ENCODE measurements at places on chromosomes 1 and 21.

GRCh38 chr1:57591842-57592241 lies 168.0 kb upstream of the DAB1 start:
- no peak for DNase-seq

GRCh38 chr1:48726557-48727215 lies 50.0 kb downstream of the BEND5 start:
- DNase-seq = no peak

- no peak for DNase-seq
These were observed 23.4 kb downstream of the GORAB start for GRCh38 chr1:170555370-170555769.

DNA sequence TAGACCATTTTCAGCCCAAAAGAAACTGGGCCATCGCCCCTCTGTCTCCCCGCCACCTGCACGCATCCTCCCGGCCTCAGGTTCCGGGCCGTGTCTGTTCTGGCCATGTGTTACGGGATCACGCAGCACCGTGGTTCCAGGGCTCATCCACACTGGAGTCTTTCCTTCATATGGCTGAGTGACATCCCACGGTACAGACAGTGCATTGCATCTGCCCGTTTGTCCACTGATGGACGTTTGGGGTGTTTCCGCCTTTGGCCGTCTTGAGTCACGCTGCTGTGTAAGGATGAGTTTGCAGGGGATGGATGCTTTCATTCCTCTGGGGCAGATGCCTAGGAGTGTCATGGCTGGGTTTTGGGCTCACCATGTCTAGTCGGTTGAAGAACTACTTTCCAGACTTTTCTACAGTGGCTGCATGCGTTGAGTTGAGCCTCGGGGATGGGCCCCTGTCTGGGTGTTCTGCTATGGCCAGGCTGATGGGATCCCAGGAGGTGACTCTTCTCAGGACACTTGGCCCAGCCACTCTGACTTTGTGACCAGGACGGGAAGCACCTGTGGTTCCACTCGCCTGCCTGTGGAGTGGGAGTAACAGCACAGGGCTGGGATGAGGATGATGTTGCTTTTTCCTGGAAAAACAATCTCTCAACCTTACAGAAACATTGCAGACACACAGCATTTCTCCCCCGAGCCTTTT lies 16.8 kb downstream of the RRP1 start:
- no peak for DNase-seq

- no peak for DNase-seq
These were observed 4.9 kb upstream of the NPL start for GRCh38 chr1:182784556-182785171.

GRCh38 chr1:59436637-59437036 lies 139.7 kb downstream of the FGGY start:
- no peak for DNase-seq

DNA sequence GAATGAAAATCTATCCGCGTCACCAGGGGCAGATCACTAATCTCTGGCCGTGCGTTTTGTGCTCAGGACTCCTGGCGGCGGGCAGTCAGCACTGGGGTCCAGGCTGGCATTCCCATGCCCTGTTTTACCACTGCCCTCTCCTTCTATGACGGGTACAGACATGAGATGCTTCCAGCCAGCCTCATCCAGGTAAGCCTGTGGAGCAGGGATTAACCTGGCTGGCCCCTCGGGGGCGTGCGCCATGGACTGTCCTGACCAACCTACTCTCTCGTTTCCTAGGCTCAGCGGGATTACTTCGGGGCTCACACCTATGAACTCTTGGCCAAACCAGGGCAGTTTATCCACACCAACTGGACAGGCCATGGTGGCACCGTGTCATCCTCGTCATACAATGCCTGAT lies 10.9 kb upstream of the CENPS start:
- DNase-seq = no peak

GRCh38 chr1:73662526-73662925 lies 535.5 kb downstream of the LRRIQ3 start:
- no peak for DNase-seq

GRCh38 chr1:39105061-39105840 lies 79.1 kb downstream of the NDUFS5 start:
- DNase-seq = peak; percentile 82

GRCh38 chr1:223425550-223425949 lies 32.3 kb downstream of the CCDC185 start:
- no peak for DNase-seq

GRCh38 chr1:220791285-220791684 lies 4.6 kb downstream of the MTARC1 start:
- peak; percentile 50 for DNase-seq

DNA sequence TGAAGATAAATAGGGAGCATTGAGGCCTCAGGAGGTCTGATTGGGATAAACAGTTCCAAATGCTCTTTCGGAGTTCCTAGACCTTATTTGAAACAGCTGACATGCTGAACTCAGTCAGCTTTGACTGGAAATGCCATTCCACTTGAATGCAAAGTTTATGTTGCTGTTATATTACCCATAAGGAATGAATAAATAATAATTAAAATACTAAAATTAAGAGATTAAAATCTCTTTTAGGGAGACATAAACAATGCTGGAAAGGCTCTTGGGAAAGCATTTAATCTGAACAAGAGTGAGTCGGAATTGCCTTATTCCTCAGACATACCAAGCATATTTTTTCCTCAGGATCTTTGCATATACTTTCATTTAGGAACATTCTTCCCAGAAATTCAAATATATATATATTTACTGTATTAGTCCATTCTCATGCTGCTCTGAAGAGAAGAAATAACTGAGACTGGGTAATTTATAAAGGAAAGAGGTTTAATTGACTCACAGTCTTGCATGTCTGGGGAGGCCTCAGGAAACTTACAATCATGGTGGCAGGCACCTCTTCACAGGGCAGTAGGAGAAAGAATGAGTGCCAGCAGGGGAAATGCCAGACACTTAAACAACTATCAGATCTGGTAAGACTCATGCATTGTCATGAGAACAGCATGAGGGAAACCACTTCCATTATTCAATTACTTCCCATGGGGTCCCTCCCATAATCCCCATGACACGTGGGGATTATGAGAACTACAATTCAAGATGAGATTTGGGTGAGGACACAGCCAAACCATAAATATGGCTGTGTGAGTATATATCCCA lies 318.2 kb upstream of the PLXNA2 start:
- DNase-seq = no peak

DNA sequence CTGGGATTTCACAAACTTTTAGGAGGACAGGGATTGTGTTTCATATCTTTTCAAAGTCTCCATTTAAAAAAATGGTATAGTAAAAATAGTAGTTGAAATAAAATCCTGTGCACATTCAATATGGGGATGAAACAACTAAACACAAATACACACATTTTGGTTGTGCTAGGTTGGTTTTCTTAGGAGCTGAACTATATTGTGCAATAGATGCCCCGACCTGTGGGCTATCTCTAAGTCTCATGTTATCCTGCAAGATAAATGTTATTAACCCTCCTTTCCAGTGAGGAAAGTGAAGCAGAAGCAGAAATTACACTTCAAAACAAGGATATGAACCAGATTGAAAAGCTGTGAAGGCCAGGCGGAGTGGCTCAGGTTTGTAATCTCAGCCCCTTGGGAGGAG lies 1.3 kb upstream of the PLD5 start:
- no peak for DNase-seq

- DNase-seq = no peak
These were observed 186.4 kb downstream of the ZBTB18 start for GRCh38 chr1:244237445-244237844.

DNA sequence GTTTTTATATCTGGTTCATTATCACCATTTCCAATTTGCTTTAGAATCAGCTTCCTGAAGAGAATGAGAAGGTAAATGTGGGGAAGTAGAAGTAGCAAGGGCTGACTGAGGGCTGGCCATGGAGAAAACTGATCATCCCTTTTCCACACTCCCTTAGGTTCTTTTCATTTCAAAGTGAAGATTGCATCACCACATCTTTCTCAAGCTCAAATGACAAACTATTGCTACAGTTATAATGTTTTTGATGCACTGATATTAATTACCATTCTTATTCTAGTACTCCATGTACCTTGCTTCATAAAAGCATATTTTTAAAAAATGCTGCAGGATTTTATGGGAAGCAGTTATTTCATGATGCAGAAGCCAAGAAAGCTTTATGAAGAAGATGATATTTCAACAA lies 7.9 kb upstream of the AK5 start:
- DNase-seq = no peak

DNA sequence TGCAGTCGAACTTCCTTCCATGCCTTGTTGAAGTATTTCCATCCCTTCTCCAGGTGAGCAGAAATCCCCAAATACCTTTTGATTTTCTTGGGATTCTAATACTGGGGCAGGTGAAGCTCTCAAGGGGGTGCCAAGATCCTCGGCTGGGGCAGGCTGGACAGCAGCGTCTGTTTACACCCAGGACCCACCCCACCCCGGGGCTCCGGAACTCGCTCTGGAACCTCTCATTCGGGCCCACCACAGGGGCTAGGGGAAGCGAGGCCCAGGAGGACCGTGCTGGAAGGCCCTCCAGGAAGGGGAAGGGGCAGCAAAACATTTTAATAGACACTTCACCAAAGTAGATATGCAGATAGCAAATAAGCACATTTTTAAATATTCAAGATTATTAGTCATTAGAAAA lies 161.9 kb upstream of the GORAB start:
- no peak for DNase-seq

DNA sequence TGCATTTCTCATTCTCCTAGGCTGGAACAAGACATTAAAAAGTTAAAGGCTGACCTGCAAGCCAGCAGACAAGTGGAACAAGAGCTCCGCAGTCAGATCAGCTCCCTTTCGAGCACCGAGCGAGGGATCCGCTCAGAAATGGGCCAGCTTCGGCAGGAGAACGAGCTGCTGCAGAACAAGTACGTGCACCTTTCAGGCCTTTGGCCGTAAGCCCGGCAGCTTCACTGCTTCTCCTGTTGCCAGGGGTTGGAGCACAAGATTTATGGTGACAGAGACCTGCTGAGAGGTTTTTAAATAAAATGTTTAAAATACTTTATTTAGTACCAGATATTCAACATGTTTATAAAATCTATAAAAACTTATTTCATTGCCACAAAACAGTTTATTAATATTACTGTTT lies 53.4 kb downstream of the MACO1 start:
- DNase-seq = peak; percentile 85

GRCh38 chr1:100440075-100440809 lies 87.9 kb downstream of the CDC14A start:
- DNase-seq = no peak

DNA sequence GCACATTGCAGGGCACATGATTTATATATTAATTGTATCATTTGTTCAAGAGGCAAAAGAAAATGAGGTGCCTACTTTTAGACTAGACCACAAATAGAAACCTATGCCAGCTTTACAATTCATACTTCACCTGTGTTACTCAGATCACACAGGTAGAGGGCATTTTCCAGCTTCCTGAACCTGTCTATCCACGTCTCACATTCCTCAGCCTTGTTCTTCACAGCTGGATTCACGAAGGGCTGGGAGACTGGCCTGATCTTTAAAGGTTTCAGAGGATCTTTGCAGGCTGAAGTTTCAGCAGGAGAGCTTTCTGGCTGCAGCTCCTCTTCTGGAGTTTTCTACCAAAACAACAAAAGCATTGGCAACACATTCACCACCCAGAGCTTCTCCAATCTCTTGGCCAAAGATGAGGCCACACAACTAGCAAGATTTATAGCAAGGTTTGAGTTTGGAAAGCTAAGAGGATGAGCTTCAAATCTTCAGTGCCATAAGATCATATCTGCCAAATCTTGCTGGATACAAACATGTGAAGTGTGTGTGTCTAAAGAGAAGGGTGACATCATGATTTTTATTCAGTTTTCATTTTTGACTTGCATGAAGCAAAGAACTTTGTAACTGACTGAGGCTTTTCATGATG lies 71.0 kb upstream of the CYP2J2 start:
- DNase-seq = no peak

GRCh38 chr1:87333692-87334347 lies 5.1 kb downstream of the LMO4 start:
- no peak for DNase-seq

- no peak for DNase-seq
These were observed 179.7 kb upstream of the ST6GALNAC5 start for GRCh38 chr1:76687307-76688175.

Measured in adrenal gland (tissue), 19 donors.